ENCODE measurements at places on chromosomes 6 and 20. TPM values are rescaled to one million over a fixed set of nuclear protein-coding genes. Genes with fewer than 3 reads are reported as not detected.
A peak's percentile ranks its signal among the peaks of the same experiment; 100 is the strongest.

- no peak for DNase-seq
These were observed 139.1 kb downstream of the KIF16B start for GRCh38 chr20:16434062-16434664.

DNA sequence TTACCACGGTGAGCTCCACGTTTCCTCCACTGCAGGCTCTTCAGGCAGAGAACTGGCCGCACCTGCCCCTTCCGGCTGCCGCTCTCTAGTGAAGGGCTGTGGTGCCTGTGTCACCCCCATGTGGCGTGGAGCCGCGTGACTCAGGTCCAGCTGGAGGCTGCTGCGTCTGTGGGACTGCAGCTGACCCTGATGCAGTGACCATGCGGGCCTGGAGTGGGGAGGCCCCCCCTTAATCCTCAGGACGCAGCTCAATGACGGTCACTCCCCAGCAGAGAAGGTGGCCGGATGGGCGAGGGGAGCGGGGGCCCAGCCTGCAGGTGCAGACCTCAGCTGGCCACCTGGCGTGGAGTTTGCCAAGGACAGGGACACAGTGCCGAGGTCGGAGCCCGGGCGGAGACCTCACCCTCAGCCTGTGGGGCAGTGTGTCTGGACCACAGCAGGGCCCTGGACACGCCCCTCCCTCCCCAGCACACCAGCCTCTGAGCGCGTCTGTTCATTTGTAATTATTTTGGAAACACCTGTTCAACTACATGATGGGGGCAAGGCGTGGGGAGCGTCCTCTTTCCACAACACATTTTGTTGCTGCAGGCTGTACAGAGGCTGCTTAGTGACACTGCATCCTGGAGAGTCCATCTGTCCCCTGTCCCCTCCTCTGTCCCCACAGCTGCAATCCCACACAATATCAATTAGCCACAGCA, 10.7 kb downstream of the BHLHE23 start:
- DNase-seq = no peak

Gene CLIC5
- total RNA-seq = 2.1 TPM

Gene KCNQ5
- total RNA-seq = 0.20 TPM

Gene JAG1
- total RNA-seq = 42.9 TPM

DNA sequence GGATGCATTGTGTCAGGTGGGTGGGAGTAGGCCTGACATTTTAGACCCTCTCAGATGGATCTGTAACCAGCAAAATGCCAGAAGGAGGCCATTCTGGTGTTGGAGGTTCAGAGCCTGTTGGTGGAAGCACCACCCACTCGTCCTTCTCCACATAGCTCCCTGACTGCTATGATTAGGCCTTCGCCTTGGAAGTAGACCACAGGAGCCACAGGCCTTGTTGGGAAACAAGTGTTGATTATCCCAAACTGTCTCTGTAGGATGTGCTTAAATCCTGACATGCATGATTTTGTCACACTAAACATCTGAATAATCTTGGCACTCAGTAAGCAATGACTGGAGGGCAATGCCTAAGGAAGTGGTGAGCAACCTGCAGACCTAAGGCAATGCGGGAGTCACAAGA, 117.2 kb upstream of the LY86 start:
- DNase-seq = no peak

Gene SLC22A16
- not detected for total RNA-seq

Gene OR2H1
- total RNA-seq = not detected

DNA sequence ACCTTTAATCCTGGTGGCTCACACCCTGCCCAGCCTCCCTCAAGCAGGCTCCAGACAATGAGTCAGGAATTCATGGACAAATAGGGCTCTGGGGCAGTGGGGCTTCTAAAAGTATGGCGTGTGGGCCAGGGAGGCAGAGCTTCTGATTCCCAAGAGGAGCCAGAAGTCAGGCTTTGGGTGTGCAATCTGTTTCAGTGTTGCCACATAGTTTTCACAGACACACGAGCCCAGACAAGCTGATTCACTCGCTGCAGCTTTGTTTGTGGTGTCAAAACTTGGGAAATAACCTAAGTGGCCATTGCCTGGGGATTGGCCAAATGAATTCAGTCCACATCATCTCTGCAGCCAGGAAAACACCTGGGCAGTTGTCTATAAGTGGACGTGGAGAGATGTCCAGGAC, 9.2 kb downstream of the PEDS1 start:
- peak; percentile 61 for DNase-seq

Gene CAGE1
- total RNA-seq = 0.13 TPM

DNA sequence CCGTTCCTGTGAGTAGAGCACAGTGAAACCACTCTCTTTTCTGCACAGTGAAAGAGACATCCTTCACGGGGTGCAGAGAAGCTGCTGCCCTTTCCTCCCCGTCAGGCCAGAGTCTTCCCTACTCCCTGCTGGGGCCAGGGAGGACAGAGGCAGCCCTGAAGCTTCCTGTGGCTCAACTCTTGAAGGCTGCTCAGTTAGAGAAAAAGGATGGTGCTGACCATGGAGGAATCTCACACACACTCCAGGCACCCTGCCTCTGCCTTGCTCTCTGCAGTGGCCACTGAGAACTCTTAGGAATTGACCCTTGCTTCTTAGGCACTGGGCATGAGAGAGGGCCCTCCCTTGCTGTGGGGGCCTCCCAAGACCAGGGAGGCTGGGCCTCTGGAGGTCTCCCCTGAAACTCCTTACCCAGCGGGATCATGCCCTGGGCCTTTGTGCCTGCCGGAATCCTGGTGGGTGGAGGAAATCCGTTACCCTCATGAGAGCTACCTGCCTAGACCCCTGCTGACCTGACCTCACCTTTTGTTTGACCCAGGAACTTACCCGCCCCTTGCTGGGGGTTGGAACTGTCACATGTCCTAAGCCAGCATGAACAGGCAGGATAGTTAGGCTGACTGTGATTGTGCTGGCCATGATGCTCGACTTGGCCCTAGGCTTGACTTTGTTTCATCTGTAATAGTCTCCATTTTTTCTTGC, 65.0 kb upstream of the CD93 start:
- no peak for DNase-seq

Gene SPTLC3
- 8.5 TPM for total RNA-seq

Gene ISM1
- not detected for total RNA-seq

- DNase-seq = no peak
These were observed 41.9 kb upstream of the TAB2 start for GRCh38 chr6:149275621-149276020.

- DNase-seq = no peak
These were observed 17.7 kb downstream of the SYNJ2 start for GRCh38 chr6:157999168-158000051.

GRCh38 chr6:107670792-107671199, 153.3 kb downstream of the SCML4 start:
- no peak for DNase-seq

Gene SEMG1
- not detected for total RNA-seq
